ENCODE measurements at places on chromosomes 2 and 18.

DNA sequence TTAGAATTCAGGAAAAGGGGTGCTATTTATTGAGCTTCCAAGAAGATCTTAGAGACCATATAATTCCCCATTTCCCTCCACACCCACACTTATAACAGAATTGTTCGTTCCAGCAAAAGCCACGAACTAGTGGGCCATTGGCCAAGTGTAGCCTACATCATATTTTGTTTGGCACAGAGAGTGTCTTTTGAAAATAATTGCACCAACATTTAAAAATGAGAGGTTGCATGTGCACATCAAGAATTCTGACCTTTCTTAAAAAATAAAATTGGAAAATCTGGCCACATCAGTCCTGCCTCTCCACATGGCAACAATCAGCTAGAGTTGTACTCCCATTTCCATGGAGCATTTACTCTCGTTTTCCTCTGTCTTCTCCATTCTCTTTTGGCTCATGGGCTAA lies 655.5 kb upstream of the FANCL start:
- no peak for DNase-seq

DNA sequence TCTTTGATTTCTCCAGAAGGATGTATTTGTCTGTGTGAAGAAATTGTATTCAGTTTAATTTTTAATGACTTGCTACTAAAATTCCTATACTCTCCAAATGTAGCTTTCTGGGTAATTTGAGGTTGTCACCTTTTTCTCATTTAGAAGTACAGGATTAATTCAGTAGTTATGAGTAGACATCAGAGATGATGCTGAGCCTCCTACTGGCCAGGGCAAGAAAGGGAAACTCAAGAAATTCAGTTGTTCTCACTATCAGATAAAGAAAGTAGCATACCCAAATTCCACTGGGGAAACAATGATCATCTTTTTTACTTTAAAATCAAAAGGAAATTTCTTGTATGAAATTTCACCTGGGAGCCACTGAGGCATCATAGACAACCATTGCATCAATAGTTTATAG lies 199.4 kb downstream of the SATB2 start:
- DNase-seq: no peak

DNA sequence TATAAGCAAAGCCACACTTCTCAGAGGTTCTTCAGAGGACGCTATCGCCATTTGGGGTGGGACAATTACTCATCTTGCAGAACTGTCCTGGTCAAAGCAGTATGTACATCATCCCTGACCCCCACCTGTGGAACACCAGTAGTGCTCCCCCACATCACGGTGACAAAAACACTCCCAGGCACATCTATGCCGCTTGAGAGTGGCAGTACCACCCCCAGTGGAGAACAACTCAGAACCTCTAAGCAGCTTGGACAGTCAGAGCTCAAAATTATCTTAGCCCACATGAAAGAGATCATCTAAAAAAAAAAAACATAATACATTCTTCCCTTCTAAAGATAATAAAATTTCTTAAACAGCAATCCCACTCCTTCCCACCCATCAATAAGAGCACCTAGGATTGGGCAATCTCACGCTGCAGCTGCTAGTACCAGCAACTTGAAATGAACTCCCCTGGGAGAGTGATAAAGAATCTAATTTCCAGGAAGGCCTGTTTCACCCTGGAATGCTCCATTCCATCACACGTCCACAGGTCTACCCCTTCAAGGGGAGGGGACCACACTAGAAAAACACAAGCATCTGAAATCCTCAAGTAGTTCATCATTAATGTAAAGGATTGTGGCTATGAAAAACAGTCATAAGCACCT lies 31.7 kb downstream of the LRP2 start:
- DNase-seq: no peak

DNA sequence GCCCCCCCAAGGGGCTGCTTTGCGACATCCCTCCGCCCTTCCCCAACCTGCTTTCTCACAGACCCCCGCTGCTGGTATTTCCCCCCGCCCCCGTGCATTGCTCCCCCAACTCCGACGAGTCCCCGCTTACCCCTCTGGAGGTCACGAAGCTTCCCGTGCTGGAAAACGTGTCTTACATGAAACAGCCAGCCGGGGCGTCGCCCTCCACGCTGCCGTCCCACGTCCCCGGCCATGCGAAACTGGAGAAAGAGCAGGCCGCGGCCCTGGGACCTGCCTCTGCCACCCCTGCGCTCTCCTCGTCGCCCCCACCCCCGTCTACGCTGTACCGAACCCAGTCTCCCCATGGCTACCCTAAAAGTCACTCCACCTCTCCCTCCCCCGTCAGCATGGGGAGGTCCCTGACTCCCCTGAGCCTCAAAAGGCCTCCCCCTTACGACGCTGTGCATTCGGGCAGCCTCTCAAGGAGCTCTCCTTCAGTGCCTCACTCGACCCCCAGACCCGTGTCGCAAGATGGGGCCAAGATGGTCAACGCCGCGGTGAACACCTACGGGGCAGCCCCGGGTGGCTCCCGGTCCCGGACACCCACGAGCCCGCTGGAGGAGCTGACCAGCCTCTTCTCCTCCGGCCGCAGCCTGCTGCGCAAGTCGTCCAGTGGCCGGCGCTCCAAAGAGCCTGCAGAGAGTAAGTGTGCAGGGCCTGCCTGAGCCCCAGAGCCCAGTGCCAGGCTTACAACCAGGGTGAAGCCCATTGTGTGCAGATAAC lies 183.0 kb downstream of the NYAP2 start:
- no peak for DNase-seq

- DNase-seq: no peak
Measured at GRCh38 chr2:80573950-80574349, 269.4 kb upstream of the LRRTM1 start.

- no peak for DNase-seq
Measured at GRCh38 chr2:48851161-48851560, 95.6 kb upstream of the LHCGR start.

DNA sequence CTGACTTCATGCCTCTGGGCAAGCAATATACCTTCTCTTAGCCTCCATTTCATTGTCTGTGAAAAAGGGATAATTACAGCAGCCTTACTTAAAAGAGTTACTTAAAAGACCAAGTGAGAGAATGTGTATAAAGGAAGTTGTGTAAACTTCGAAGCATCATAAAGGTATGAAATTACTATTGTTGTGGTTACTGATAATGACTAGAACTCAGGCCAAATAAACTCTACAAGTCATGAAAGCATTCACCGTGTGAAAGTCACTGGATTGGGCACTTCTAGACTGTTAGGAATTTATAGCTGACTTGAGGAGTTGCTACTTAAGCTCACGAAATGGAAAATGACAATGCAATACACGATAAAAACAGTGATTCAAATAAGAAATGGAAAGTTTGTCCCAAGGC lies 67.4 kb upstream of the HAAO start:
- DNase-seq: no peak

GRCh38 chr2:108971661-108972566 lies 17.1 kb downstream of the EDAR start:
- DNase-seq: no peak

- no peak for DNase-seq
Measured at GRCh38 chr2:75375646-75376582, 176.6 kb upstream of the TACR1 start.

GRCh38 chr2:11710632-11711353 lies 35.6 kb upstream of the LPIN1 start:
- no peak for DNase-seq

GRCh38 chr2:225399504-225399903 lies at the start of gene NYAP2:
Gene NYAP2, plus strand, starts transcription at chr2:225399710. Its CDS starts 9,171 bp downstream, at chr2:225408881.
- DNase-seq: no peak

DNA sequence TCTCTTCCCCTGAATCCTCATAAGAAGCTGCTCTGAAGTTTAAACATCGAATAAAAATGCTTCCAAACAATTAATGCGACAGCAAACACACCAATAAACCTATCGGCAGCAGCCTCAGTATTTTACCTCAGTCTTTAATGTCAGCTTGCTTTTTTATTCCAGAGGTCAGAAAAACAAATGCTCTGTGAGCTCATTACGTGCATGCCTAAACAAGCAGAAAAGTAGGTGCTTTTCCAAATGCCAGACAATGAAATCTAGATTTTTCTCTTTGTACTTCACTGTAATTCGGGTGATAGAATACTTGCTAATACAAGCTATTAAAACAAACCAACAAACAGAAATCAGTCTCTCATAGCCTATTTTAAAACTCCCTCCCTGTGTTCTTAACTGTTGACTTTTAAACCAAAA lies 381.5 kb downstream of the NRXN1 start:
- no peak for DNase-seq

DNA sequence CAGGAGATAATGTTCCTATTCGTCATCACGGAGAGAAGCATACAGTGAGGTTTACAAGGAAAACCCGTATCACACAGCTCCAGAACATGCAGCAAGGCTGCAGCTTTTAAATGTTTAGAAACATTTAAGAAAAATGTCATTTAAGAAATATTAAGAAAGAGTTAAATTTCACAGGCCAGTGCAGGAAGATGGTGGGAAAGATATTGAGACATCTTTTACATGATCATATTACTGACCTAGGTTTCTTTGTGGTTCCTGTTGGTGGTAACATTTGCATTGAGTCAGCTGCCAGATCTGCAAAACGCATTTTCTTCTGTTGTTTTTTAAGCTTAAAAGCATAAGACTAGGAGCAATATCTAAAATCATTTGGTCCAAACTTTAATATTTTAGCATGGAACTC lies 44.9 kb downstream of the CPO start:
- DNase-seq: peak; percentile 50

GRCh38 chr2:10085043-10085667 lies 4.9 kb upstream of the CYS1 start:
- DNase-seq: no peak

DNA sequence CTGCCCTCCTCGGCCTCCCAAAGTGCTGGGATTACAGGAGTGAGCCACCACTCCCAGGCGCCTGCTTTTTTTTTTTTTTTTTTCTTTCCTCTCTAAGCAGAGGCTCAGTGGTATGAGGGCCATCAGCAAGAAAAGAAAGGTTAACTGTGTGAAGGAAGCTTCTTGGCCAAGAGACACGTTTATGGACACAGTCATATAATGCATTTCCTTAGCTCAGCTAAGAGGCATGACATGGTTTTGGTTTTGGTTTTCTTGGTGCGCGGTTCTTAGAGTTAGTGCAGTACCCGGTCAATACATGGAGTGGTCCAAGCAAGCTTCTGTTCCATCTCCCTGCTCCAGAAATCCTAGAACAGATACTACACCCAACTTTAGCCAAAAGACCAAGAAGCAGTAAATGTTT lies 42.6 kb downstream of the RALBP1 start:
- no peak for DNase-seq

- no peak for DNase-seq
Measured at GRCh38 chr2:96085541-96086355, 30.6 kb downstream of the ADRA2B start.

DNA sequence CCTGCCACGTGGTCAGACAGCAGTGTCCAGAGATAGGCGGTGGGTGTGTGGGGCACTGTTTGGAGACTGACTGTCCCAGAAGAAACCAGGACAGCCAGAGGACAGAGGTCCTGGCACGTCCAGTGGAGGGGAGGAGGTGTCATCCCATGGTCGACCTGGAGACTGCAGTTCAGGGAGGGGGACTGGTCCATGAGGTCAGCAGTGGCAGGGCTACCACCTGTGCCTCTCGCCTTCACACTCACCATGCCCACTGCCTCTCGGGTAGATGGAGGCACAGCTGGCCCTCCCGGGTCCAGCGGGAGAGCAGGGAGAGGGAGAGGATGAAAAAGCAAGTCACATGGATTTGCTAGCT lies 53.9 kb downstream of the INHBB start:
- no peak for DNase-seq

DNA sequence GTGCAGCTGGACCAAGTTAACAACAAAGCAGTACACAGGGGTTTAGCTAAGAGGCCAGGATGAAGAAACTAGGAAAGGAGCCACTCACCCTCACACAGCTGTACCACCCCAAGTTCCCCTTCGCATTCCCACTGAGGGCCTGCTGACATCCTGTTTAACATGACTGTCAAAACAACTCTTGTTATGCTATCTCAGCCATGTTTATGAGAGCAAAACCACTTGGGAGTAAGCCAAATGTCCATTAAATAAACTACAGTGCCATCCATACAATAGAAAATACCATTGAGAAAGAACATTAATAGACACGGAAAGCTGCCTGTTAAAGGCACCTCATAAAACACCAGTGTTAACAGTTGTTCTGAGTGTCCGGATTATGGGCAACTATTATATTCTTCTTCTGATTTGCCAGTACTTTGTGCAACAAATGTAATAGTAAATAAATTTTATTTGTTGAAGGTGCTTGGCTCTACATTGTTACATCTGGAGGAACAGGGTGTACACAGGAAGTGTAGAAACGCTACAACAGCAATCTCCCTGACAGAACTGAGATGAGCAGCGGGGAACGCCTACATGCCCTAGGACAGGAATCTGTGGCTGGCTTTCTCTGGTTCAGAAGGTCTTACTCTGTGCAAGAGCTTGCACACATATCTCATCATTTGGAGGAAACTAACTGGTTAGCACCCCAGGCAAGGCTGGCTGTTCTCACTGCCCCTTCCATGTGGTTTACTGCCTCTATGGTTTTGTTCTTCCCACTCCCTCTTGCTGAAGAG lies 85.6 kb downstream of the EHD3 start:
- DNase-seq: peak; percentile 78

DNA sequence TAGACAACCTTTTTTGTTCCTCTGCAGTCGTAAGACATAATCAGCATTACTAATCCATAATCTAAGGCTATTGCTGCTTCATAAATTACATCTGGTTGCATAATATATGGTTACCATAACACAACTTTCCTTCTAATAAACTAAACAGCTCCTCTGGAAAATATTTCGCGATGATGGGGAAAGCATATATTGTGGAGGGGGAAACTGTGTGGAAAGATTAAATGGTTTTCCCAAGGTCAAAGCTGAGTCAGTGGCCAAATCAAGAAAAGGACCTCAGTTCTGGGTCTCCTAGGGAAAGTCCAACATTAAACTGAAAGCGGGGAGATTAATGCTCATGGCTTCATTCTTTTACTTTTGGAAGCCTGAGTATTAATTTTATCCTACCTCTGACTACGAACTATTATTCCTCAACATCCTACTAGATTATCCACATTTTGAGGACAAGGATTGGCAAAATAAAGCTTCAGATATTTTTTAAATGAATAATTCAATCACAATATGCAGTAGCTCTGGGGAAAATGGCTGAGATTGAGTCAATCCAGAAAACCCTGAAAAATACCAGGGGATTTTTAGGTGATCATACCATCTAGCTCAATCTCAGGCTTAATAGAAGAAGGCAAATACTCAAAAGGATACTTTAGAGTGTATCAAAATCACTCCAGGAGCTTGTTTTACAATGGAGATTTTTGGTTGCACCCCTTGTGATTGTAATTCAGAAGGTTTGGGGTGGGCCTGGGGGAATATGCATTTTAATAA lies 33.8 kb upstream of the STK17B start:
- DNase-seq: peak; percentile 84

GRCh38 chr18:49861659-49862058 lies 48.3 kb upstream of the ACAA2 start:
- DNase-seq: peak; percentile 14

DNA sequence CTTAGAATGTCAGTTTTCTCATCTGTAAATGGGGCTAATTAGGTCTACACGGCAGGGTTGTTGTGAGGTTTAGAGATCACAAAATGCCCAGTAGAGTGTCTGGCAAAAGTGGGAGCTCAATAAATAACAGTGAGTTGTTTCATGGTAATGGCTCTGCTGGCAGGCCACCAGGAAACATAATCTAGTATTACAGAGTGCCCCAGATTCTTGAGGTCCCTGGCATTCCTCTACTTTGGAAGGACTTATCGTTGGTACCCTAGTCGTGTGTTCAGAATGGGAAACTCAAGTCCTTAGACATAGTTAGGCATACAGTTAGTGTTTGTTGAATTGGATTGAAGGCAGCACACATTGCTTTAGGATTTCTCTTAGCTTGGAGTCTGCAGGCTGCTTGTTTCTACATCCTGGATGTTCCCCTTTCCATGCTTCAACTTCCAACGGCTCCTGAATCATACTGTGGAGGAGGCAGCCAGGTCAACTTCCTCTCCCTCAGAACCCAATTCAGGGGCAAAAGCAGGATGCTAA lies 161.5 kb upstream of the FOSL2 start:
- peak; percentile 73 for DNase-seq

- DNase-seq: no peak
Measured at GRCh38 chr2:237427769-237428506, 14.0 kb upstream of the COL6A3 start.

All from suppressor macrophage treated with lipopolysaccharide for 4 hours (primary cell).